ENCODE measurements at places on chromosomes 4 and X. TPM values are rescaled to one million over a fixed set of nuclear protein-coding genes. Genes with fewer than 3 reads are reported as not detected.

ADGRL3 gene
- total RNA-seq = 4.5 TPM

H2BW2 gene
- not detected for total RNA-seq

MAOA gene
- total RNA-seq = 203 TPM

ADH1A gene
- total RNA-seq = not detected

GAGE1 gene
- not detected for total RNA-seq

DUX4 gene
- total RNA-seq = not detected

TKTL2 gene
- total RNA-seq = not detected
